T-helper 1 cell (primary cell): ENCODE measurements at places on chromosomes 6 and 20.

GRCh38 chr20:4483486-4483885 lies 238.2 kb upstream of the PRND start:
- DNase-seq, result no peak

DNA sequence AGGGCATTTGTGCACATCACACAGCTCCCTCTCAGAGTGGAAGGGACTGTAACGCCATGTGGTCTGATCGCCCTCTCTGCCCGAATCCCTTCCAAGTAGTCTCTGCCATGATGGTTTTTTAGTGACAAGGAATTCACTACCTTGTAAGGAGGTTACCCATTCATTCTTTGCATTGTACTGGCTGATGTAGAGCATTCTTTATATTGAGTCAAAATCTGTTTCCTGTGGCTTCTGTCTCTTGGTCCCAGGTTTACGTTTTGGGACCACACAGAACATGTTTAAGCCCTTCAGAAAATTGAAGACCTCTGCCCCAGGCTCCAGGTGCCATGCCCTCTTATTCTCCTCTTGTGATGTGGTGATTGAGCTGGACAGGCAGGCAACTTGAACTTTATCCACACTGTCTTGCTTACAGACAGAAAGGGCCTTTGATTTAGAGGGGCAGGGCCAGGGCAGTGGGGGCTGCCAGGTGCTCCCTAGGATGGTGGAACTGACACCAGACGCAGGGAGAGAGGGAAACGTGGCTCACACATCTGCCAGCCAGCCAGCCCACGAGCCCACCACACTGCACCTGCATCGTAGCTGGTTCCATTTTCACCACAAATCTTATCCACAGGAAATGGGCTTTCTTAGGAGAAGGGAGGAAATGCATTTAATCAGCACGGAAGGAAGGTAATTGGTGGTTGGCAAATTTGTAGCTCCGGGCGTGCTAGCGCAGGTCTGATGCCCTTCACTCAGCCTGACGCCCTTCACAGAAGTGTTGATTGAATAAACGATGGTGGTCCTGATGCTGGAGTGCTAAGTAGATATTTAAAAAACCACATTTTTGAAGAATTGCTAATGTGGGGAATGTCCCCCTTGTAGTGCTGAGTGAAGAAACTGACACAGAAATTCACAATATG lies 78.2 kb downstream of the TCP11 start:
- DNase-seq, result peak; percentile 16

DNA sequence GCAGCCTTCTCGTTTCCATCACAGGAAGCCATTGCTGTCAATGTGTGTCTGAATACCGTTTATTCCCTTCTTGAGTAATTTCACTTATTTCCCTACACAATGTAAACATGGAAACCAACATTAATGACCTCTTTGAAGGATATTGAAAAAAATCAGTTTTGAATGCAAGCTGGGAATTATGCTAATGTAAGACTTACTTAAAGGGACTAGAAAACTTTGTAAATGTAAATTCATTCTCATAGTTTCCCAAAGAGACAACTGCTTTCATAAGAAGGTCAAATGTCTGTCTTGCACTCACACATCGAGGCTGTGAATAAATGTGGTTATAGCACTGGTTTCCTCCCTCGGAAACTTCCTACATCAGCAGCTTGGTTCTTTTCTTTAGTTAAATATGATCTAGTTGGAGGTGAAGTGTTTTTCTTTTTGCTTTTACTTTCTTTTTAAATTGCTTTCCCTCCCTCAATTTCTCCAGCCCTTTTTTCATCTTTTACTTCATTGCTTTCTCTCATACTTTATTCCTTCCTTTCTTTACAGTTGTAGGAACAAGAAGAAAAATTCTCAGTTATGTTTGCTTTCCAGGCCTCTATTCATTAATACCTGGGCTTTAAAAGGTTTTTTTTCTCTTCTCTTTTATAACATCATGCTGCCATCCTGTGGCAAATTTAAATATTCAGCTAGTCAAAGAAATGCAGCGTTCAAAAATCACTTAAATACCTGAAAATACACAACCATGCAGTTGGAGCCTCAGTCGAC lies 108.3 kb downstream of the TNFAIP3 start:
- no peak for DNase-seq

GRCh38 chr20:61449057-61449609 lies 197.1 kb downstream of the CDH4 start:
- DNase-seq, result no peak

DNA sequence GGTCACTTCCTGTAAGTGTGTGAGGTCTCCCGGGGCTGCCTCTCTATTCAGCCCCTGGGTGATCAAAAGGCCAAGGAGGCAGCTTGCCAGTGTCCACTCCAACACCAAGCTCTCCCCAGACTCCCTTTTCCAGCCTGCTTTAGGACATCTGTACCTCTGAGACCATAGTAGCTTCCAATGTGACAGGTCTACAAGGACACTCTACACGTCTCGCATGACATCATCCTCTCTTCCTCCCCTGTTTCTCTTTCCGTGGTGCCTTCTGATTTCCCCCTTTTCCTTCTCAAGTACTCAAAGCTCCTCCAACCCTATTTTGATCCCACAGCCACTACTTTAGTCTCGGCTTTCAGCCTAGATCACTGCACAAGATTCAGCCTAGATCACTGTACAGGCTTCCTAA lies 26.4 kb downstream of the HLA-F start:
- DNase-seq, result no peak

GRCh38 chr6:75283907-75284631 lies 523 bp downstream of the TMEM30A start:
- DNase-seq, result peak; percentile 10

- DNase-seq, result no peak
These were observed 84.6 kb upstream of the DST start for GRCh38 chr6:56727097-56727850.

DNA sequence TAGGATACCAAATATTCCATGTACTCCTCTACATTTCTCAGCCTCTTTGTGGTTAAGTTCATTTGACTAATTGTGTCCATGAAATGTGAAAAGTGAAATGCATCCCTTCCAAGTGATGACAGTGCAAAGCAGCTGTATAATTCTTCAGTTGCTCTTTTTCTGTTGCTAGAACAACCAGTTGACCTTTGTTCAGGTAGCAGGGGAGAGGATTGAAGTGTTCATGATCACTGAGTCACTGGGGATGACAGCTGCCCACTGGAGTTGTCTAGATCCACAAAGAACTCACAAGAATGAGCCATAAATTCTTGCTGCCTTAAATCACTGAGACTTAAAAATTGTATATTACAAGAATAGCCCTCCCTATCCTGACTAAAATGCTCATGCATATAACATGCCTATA lies 254.6 kb downstream of the EPHA7 start:
- DNase-seq, result no peak

- no peak for DNase-seq
These were observed 161.6 kb downstream of the ADAT2 start for GRCh38 chr6:143288923-143289322.

GRCh38 chr6:143213859-143214376 lies 153.2 kb downstream of the AIG1 start:
- no peak for DNase-seq

- no peak for DNase-seq
These were observed 195.7 kb upstream of the KCNK16 start for GRCh38 chr6:39518221-39518620.

- DNase-seq, result no peak
These were observed 20.4 kb downstream of the IL20RA start for GRCh38 chr6:137024237-137024990.

- DNase-seq, result no peak
These were observed 13.7 kb upstream of the PRDM13 start for GRCh38 chr6:99592900-99593299.

DNA sequence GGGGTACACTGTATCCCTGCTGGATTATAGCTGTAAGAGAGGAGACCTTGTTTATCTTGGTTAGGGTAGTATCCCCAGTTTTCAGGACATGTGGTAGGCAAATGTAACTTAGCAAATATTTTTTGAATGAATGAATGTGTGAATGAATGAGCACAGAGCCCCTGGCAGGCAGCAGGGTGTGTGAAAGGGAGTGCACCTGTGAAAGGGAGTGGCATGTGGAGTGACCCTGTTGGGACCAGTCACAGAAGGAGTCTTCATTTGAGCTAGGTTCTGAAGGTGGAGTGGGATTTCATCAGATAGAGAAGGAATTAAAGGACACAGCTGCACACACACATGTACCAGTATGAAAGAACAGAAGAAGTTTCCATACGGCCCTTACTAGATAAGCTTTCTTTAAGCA lies 4.9 kb downstream of the SMAP1 start:
- DNase-seq, result no peak

- DNase-seq, result no peak
These were observed 192.6 kb downstream of the HIVEP2 start for GRCh38 chr6:142752348-142752747.

- DNase-seq, result no peak
These were observed 155.5 kb downstream of the CDH26 start for GRCh38 chr20:60113771-60114170.

DNA sequence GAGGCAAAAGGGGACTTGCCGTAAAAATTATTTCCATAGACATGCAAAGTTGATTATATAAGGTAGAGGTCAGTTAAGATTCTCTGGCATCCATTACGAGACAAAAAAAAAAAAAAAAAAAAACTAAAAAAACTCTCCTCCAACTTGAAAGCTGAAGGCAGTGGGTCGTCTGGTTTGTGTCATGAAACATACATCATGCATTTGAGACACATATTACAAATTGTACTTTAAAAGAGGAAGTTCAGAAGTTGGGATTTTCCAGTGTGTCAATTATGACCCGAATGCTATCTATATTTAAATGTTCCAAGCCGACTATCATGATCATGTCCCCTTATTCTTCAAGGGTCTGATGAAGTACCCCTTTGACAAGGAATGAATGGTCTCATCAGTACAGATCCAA lies 125.1 kb downstream of the ZNF217 start:
- DNase-seq, result no peak

DNA sequence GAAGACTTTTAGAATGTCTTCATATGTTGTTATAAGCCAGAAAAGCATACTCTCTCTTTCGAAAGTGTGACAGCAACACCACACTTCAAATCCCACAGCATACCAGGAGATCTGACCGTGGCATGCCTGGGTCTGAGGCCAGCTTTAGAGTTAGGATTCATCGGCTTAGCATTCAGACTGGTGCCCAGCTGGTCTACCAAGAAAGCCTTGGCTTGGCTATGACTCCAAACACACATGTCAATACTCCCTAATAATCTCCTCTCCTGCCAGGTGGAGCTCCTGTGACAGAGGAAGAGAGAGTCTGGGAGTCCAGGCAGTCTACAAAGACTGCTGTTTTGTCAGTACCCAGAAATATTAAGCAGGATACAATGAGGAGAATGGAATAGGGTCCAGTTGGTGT lies 77.1 kb upstream of the MAN1A1 start:
- no peak for DNase-seq

GRCh38 chr6:75205776-75206575 lies at the start of gene COL12A1:
Gene COL12A1, minus strand, starts transcription at chr6:75206053. Its CDS starts 3,261 bp downstream, at chr6:75202792.
- no peak for DNase-seq

- DNase-seq, result no peak
These were observed 83.2 kb upstream of the EYA2 start for GRCh38 chr20:46811224-46812084.

- no peak for DNase-seq
These were observed 47.7 kb upstream of the PLN start for GRCh38 chr6:118500130-118501015.

DNA sequence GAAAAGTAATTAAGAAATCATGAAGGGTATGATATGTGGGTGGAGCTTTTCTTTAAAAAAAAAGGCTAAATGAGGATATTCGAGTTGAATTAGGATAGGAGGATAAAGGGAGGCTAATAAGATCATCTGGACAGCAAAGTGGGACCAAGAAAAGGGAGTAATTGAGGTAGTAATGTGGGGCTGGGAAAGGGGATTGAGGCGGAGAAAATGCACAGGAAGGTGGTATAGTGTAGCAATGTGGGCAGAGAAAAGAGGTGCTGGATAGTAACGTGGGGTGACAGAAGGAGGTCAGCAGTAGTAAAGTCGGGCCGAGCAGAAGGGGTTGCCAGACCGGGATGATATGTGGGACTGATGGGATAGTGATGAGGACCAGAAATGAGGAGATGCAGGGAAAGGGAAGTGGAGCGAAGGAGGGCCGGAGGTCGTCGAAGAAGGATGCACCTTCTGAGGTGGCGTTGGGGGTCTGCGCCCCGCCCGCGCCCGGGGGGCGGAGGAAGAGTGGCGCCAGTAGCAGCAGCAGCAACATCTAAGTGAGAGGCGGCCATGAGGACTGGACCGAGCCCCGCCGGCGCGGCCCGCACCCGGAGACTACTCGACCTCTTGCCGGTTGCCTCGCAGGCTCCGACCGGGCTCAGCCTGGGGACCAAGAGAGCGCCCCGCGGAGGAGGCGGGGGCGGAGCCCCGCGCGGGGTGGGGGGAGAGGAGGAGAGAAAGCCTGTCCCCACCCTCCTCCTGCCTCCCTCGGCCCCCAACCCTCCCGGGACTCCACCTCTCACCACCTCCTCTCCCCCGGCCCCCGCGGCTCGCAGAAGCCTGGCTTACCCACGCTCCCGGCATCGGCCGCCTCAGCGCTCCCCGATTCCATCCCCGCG lies 887 bp downstream of the GABBR1 start:
- peak; percentile 52 for DNase-seq

DNA sequence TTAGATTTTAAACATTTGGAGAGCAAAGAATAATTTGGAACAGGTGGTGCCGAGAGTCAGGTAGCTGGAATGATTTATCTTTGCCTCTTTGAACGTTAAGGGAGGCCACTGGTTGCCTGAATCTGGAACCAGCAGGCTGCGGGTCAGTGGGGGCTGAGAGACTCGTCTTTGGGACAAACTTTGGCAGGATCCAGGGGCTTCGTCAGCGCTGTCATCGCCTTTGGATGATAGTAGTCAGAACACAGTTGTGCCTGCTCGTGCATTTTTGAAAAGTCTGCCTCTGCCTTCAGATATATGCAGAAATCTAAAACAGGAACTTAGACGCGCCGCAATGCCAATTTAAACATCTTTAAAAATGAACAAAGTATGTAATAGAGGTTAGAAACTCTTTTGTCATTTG lies 5.0 kb downstream of the EYA2 start:
- no peak for DNase-seq

GRCh38 chr20:33863440-33864323 lies 52.5 kb downstream of the CHMP4B start:
- no peak for DNase-seq

DNA sequence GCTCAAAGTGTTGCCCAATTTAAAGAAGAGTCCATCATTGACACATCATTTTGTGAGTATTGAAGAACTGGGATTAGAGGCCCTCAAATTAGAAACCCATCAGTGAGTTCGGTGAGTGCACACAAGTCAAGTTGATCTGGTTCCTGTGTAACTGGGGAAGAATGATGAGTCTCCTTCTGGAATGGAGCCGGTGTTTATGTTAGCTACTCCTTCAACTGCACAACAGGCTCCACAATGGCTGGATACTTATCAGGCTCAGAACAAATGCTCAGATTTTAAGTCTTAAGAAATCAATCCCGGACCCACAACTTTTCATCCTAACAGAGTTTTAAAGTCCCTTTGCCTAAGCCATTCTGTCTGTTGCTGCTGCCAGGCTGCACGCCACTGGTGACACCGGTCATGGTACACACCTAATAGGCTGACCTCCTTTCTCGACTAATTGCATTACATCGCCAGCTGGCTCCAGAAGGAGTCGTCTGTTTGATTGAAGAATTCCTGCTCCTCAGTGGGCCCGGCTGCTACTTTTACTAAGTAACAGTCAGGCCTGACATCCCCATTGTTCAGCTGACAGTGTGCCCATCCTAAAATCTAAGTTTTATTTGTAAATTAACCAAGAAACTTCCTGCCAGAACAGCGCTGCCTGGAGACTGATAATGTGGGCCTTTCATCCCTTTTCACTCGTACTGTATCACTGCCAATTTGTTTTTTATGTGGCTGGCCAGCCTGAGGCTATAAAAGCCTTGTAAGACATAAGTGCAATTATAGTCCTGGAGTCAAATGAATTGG lies 130.4 kb downstream of the INSM1 start:
- DNase-seq, result no peak

GRCh38 chr20:5557123-5557522 lies 193.1 kb upstream of the SHLD1 start:
- DNase-seq, result no peak

GRCh38 chr6:81451787-81452186 lies 300.7 kb downstream of the TENT5A start:
- DNase-seq, result no peak
